COR-L47 (cell line): ENCODE measurements at places on chromosomes 7 and 10.

DNA sequence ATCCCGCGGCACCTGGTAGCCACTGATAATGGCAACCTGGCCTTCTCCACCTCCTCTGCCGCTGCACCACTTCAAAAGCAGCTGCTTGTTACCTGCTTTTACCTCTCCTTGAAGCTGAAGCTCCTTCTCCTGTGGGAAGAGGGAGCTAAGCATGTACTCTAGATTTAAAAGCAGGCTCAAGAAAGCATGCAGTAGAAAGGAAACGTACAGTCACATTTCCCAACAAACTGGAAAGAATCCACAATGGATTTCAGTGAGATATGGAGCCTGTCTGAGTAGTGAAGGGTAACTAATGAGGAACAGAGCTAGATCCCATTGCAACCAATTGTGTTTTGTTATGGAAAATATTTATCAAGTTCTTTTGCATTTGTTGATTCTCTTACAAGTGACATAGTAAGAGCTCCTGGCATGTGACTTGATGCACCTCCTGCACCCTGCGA is 457.4 kb upstream of the GALNT17 start:
- no peak for DNase-seq

GRCh38 chr7:121105262-121105661 is 116.8 kb downstream of the CPED1 start:
- DNase-seq: no peak

GRCh38 chr7:107166736-107167426 is 1.9 kb upstream of the HBP1 start:
- DNase-seq: no peak

DNA sequence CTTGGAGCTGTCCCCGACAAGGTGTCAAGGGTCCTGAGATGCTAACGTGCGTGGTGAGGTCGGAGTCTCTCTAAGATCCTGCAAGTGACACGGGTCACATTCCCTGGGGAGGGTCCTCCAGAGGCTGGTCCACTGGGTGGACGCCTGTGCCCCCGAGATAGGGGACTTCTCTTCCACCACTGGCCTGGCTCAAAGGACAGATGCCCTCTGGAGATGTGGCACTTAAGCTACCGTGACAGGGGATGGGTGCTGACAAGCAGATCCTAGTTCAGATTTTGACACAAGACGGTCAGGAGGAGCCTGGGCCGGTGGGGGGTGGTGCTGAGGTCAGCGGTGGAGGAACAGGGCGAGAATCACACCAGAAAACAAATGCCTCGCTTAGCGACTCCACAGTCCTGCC is 178.0 kb downstream of the ADARB2 start:
- no peak for DNase-seq

GRCh38 chr10:31318854-31319601 is at the start of gene ZEB1:
ZEB1 (plus strand) TSS chr10:31319216; CDS start chr10:31319235, 19 bp downstream.
- DNase-seq: peak; percentile 88

GRCh38 chr7:112202816-112203215 is 3.4 kb downstream of the DOCK4 start:
- DNase-seq: peak; percentile 52

DNA sequence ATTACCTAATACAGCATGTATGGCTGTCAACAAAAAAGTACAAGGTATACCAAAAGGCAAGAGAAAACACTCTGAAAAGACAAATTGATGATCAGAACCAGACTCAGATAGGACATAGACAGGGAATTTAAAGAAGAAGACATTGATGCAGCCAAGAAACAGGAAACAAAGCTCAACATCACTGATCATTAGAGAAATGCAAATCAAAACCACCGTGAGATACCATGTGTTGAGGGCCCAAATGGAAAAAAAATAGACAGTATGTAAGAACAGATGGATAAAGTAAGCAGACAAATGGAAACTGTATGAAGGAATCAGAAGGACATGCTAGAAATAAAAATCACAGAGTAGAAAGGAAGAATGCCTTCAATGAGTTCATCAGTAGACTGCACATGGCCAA is 23.3 kb downstream of the CARD11 start:
- no peak for DNase-seq

GRCh38 chr10:111984057-111984456 is 199.5 kb downstream of the GPAM start:
- no peak for DNase-seq

DNA sequence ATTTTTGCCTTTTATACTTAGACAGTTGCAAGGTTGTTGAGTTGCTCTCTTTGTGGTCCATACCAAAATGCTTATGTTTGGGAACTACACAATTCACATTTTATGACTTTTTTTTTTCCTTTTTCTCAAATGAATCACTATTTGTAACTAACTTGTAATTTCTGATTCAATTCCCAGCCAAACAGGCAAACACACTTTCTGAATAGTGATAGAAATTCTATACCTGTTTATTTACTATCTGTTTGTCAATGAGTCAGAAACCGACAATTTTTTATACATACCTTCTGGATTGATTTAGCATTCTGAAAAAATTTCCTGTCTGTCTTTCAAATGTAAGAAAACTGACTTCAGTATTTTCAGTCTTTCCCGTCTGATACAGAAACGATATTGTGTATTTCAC is 69.1 kb downstream of the MBL2 start:
- no peak for DNase-seq

- no peak for DNase-seq
Observed at GRCh38 chr10:126317751-126318150, 70.5 kb downstream of the ADAM12 start.

GRCh38 chr7:73345951-73346350 is 18.0 kb downstream of the FKBP6 start:
- no peak for DNase-seq

- DNase-seq: no peak
Observed at GRCh38 chr10:78255214-78255613, 221.6 kb downstream of the RPS24 start.

DNA sequence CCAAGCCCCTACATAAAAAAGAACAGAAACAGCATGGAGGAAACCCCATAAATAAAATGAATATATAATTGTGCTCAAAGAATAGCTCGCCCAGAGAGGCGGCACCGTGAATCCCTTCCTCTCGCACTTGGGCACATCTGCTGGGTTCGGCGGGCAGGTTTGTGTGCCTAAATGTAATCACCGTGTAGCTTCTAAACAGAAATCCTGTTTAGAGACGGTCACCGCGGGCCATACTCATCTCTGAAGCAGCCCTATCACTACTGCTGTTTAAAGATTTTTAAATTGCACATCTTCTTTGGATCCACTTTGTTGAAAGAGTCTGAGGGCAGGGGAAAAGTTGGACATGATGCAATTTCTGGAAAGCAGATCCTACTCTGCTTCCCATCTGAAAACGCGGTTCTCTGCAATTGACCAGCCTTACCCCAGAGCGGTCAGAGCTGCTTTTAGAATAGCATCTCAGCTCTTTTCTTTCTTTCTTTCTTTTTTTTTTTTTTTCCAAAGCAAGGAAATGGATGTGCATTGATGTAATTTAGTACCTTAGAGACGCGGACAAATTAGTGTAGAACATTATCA is 6.4 kb downstream of the DRGX start:
- no peak for DNase-seq

DNA sequence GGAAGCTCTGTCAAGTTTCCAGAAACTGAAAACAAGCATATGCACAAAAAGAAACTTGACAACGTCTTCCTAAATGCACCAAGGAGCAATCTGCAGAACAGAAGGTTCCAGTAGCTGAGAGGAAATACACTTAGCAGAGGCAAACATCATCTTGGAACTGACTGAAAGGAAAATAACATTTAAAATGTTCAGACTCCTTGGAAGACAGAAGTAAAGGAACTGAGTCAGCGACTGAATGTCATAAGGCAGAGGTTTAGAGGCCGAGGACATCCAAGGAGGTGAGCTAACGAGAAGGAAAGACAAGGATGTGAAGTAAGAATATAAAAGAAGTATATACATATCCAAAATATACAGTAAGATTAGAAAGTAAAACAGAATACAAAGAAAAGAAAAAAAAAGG is 24.1 kb downstream of the SEMA3D start:
- DNase-seq: no peak

- no peak for DNase-seq
Observed at GRCh38 chr7:151143261-151144015, 24.1 kb downstream of the GBX1 start.

DNA sequence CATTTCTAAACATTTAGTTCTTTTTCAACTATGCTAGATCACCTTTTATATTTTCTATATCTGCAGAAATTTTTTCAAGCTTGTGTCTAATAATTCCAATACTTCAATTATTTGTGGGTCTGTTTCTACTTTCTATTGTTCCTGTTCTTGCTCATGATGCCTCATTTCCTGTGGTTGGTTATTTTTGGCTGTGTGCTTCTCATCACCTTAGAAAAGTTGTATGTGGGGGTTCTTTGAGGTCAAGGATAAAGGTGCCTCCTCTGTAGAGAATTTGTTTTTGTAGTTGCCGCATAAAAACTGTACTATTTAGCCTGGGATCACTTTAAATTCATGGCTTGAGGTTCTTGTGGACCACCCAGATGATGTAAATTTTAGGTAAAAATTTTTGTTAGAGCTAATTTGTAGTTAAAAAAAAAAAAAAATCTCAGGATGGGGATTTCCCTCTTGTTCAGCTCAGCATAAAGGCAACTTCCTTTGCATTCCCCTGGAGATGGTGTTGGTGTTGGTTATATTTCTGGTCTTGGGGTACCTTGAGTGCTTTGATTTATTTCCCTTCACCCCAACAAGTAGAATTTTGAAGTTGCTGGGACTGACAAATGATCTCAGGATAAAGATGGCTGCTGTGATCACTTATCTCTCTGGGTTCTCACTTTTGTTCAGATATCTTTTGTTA is 27.0 kb upstream of the JAZF1 start:
- no peak for DNase-seq

DNA sequence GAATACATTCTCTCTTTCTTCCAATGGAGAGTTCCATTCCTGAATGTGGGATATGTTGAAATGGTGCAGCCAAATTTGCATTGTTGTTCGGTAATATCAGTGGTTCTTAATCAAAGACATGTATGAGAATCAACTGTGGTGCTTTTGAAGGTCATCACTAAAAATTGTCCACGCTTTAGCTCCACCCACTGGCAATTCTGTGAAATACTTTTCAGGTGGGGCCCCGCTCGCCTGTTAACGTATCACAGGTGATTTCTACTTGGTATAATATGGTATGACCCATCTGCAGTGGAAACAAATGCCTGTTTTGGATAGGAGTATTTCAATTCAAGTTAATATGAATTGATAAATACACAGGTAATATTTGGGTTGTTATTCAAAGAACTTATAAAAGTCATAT is 178.4 kb downstream of the NSUN6 start:
- DNase-seq: peak; percentile 36

DNA sequence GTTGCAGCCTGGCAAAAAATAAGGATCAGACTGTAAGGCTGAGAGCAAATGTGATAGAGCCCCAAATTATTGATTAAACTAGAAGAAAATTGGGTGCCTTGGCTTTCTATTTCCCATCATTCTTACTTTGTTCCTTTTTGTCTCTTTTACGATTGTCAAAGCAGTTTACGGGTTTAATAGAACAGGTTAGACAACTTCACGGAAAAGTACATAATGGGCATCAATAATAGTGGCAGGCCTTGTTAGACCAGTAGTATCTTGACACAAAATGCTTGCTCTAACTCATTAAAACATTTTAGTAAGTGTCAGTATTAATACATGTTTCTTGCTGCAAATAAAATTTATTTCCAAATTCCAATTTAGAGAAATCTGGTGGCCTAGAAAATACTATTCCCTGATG is 14.5 kb upstream of the GGCT start:
- DNase-seq: no peak

DNA sequence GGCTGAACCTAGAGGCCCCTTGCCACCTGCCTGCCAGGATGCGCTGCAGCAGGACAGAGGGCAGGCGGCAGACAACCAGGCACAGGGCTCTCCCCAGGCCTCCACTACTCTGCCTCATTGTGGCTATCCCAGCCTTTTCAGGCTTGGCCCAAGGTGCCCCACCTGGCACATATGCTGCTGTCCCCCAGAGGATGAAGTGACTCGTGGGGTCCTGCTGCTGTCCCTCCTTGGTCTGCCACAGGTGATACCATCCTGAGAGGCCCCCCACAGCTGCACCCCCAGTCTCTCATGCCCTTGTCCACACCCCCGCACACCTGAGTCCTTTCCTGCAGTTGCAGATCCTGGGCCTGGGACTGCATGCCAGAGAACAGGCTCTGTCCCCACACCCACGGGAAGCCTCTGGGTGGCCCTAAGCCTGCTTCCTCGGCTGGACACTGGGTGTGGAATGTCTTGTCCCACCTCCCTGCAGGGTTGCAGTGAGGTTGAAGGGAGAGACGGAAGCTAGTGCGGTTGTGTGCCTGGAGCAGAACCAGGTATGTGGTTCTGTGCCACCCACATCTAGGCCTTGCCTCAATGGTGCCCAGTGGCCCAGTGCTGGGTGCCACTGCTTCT is 55.3 kb downstream of the RASGEF1A start:
- no peak for DNase-seq

- DNase-seq: no peak
Observed at GRCh38 chr10:29636178-29636577, 1.4 kb upstream of the SVIL start.

DNA sequence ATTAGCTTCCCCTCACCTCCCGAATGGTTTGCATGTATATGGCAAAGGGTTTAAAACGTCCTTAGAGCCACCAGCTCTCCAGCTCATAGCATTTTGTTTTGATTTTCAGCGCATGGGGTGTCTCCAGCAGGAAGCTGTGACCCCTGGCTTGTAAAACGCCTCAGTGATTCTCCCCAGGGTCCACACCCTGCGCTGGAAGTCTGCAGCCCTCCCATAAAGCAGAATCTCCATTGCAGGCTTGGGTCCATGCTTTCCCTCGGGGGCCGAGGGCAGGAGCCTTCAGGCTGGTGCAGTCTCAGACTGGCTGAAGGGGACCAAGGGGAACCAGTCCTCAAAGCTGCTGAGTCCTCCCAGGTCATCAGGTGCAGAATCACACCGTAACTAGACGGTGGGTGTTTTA is 109.7 kb downstream of the VIPR2 start:
- DNase-seq: no peak

DNA sequence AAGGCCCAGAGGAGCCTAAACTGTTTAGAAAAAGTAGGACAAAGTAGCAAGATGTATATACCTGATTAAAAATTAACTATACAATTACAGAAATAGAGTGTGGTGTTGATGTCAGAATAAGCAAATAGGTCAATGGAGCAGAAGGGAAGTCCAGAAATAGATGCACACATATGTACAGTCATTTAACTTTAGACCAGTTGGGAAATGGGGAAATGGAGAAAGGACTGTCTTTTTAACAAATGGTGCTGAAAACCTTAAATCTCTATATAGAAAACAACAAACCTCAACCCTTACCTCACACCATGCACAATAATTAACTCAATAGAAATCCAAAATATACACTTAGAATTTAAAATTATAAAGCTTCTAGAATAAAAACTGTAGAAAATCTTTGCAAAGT is 72.2 kb downstream of the CH25H start:
- no peak for DNase-seq

GRCh38 chr7:112509402-112509801 is 28.6 kb downstream of the LSMEM1 start:
- no peak for DNase-seq

DNA sequence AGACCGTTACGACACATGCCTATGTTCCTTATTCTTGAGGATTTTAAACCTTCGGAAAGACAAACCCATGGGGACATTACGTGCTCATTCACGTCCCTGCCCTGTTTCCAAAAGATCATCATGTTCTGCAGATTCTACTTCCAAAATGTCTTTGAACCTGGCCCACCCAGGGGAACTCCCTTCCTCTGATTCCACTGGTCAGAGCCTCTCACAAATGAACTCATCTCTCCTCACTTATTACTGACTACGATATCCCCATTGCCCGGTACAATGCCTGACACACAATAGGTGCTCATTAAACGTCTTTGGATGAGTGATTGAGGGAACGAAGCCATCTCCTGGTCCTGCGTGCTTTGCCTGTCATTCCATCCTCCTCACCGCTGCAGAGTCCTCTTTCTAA is 168.3 kb upstream of the RNF32 start:
- no peak for DNase-seq
